ENCODE measurements at places on chromosomes 6 and 20.

DNA sequence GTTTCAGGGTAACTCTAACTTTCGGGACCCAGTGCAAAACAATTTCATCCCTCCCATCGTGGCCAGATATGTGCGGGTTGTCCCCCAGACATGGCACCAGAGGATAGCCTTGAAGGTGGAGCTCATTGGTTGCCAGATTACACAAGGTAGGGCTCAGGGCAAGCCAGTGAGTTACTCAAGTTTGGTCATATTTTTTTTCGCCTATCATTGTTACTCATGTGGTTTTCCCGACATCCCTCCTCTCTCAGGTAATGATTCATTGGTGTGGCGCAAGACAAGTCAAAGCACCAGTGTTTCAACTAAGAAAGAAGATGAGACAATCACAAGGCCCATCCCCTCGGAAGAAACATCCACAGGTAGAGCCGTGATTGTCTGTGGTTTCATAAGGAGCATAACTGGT is 58.2 kb downstream of the DCBLD1 start:
- DNase-seq = no peak
- H3K4me3 ChIP-seq = no peak overlapping the region
- no peaks in the 10 kb centered on the region for H3K27me3 ChIP-seq
- no peaks in the 10 kb centered on the region for H3K36me3 ChIP-seq
- no peak overlapping the region for H3K27ac ChIP-seq
- H3K4me1 ChIP-seq = peaks cover 10% of the 10 kb centered on the region

DNA sequence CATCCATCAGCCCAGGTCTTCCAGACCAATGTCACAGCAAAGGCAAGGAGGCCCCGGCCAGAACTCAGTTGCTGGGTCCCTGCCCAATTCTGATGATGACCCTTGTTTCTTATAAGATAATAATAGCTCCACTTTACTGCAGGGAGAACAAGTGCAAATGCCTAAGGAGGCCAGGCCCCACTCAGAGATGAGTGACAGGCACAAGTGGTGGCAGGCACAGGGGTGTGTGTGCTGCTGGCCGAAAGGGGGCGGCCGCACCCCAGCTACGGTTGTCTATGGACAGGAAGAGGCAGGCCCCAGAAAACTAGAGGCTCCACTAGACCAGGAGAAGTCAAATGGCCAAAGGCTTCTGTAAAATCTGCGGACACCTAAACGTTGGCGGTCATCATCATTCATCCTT is 28.6 kb downstream of the GNAS-AS1 start:
- H3K27me3 ChIP-seq = peaks cover 8% of the 10 kb centered on the region
- H3K4me3 ChIP-seq = no peak overlapping the region
- DNase-seq = no peak
- no peak overlapping the region for H3K27ac ChIP-seq

GRCh38 chr20:53712212-53712977 is 118.8 kb upstream of the ZNF217 start:
- no peak for DNase-seq
- H3K4me3 ChIP-seq = no peak overlapping the region
- H3K36me3 ChIP-seq = no peaks in the 10 kb centered on the region

DNA sequence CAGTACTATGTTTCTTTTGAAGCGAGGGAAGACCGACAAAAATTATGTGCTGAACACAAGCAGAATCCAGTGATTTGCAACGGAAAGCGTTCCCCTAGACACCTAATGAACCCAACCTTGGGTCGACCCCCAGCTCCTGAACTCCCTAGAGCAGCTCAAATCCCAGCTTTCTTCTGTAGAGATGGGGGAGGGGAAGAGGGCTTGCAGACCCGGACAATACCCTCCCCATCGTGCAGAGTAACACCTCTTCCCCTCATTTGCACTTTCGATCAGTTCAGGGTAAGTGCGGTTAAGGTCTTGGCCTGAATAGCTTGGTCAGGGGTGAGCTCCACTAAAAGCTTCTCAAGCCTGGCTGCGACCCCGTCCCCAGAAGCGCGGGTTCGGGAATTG is 404 bp downstream of the CEP162 start:
- no peaks in the 10 kb centered on the region for H3K36me3 ChIP-seq
- H3K27me3 ChIP-seq = peaks cover 2% of the 10 kb centered on the region
- H3K4me3 ChIP-seq = peak overlapping the region; percentile 97
- DNase-seq = no peak

DNA sequence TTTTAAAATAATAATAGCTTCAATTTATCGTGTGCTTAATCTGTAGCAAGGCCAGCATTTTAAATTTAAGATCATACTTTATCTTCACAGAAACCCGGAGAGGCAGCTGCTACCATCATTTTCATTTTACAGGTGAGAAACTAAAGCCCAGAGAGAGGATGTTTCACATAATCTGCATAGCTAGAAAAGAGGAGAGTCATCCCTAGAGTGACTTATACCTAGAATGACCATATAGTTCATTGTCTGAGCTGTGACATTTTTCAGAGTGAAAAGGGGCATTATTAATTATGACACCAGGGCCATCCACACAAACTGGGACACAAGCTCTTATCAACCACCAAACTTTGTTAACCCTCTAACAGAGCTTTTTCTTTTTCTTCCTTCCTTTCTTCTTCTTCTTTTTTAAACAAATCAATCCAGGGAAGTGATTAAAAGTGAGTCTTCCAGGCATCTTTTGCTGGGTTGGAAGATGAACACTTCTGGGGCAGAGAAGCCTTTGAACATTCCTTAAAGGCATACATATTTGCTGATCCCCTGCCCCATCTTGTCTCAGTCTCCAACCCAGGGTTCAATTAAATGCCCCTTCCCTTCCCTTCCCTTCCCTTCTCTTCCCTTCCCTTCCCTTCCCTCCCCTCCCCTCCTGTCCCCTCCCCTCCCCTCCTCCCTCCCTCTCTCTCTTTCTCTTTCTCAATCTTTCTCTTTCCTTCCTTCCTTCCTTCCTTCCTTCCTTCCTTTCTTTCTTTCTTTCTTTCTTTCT is 272.5 kb upstream of the JAG1 start:
- H3K4me3 ChIP-seq = no peak overlapping the region
- H3K27me3 ChIP-seq = no peaks in the 10 kb centered on the region
- H3K27ac ChIP-seq = no peak overlapping the region
- no peaks in the 10 kb centered on the region for H3K36me3 ChIP-seq
- DNase-seq = no peak

DNA sequence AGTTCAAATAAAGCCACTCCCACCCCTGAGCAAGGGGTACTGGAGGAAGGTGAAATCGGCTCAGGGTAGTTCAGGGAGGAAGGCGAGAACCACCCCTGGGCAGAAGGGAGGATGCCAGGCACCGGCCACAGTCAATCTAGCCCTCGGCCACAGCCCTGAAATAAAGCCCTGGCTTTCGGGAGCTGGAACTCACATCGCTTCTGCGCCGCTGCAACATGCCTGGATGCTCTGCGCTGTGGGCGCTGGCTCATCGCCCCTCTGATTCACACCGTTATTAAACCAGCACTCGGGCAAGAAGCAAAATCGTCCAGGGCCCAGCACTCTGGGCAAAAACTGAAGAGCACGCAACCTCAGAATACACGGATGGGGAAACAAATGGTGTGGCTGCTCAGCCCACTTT is 136.9 kb upstream of the RREB1 start:
- H3K4me3 ChIP-seq = no peak overlapping the region
- no peaks in the 10 kb centered on the region for H3K4me1 ChIP-seq
- no peak for DNase-seq
